ENCODE measurements at places on chromosomes 5 and 9.

GRCh38 chr5:75617736-75618352, 6.6 kb downstream of the ANKDD1B start:
- DNase-seq: no peak

DNA sequence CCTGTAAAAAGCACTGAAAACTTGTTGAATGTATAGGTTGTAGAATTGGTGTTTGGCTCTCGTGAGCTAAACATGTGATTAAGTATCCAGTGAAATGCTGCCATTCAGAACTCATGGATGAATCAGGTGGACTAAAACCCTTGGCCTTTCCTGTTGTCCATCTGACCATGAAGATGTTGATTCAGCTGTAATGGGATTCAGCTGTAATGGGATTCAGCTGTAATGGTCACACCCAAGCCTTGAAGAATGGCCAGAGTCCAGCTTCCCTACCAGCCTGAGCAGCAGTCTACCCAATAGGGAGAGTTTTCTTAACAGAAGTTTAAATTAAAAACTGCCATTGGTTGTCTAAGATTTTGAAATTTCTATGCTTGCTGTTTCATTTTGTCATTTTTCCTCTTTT, 18.1 kb downstream of the MAMDC2 start:
- DNase-seq: no peak

- no peak for DNase-seq
Measured at GRCh38 chr5:7391814-7392692, 3.9 kb upstream of the ADCY2 start.

- no peak for DNase-seq
Measured at GRCh38 chr9:4073371-4073770, 226.5 kb downstream of the GLIS3 start.

GRCh38 chr5:62606878-62607277, 28.3 kb downstream of the LRRC70 start:
- DNase-seq: no peak

GRCh38 chr9:106467865-106468164, 395.2 kb upstream of the ZNF462 start:
- no peak for DNase-seq

DNA sequence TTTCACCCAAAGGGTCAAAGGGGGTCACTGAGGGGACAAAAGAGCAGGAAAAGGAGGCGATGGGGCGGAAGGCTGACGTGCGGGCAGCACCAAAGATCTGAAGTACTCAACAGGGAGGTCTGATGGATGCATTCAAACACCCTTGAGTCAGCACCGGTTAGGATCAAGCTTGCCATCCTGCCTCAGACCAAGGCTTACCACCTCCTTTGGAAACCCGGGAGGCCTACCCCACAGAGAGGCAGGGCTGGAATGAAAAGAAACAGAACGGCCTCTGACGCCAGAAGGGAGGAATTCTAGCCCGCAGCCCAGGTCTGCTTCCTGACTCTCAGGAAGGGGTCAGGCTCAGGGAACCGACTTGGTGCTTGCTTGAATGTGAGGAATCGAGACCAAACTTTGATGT, 125.6 kb downstream of the PAPPA start:
- DNase-seq: no peak

- DNase-seq: no peak
Measured at GRCh38 chr9:112038017-112038408, 137.1 kb downstream of the SUSD1 start.

All from stimulated activated CD8-positive, alpha-beta memory T cell treated with anti-CD3 and anti-CD28 coated beads, Interleukin-2, amount 100 ng/mL, for 1 hour (primary cell).